Transverse colon (tissue), 4 donors: ENCODE measurements at places on chromosomes 5 and 9. TPM values are rescaled to one million over a fixed set of nuclear protein-coding genes. Genes with fewer than 3 reads are reported as not detected.

The MYO10 gene
- 190 TPM for total RNA-seq

The PIP5K1B gene
- 45.6 TPM for total RNA-seq

The HAPLN1 gene
- total RNA-seq = not detected

DNA sequence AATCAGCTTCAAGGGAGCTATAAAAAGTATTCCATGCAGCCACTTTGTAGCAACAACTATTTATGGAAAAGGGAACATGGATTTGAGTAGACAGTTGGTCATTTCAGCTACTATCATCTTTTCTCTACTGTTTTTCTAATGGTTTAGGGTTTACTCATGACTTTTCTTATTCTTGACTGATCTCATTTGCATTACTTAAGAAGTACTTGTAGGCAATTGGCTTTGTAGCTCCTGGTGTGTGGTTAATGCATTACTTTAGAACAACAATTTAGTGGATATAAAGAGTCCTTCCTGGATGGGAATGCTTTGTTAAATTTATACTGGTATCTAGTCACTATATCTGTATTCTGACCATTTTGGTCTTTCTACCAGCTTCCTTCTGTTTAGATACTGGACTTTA lies 59.8 kb upstream of the NTRK2 start:
- H3K27ac ChIP-seq = no peak overlapping the region
- no peaks in the 10 kb centered on the region for H3K36me3 ChIP-seq
- H3K4me1 ChIP-seq = no peaks in the 10 kb centered on the region
- H3K27me3 ChIP-seq = no peaks in the 10 kb centered on the region

GRCh38 chr5:149375434-149375833 lies 3.7 kb downstream of the IL17B start:
- no peak overlapping the region for H3K4me3 ChIP-seq
- no peak for DNase-seq
- H3K27me3 ChIP-seq = no peaks in the 10 kb centered on the region
- H3K27ac ChIP-seq = no peak overlapping the region
- H3K4me1 ChIP-seq = peaks cover 11% of the 10 kb centered on the region

DNA sequence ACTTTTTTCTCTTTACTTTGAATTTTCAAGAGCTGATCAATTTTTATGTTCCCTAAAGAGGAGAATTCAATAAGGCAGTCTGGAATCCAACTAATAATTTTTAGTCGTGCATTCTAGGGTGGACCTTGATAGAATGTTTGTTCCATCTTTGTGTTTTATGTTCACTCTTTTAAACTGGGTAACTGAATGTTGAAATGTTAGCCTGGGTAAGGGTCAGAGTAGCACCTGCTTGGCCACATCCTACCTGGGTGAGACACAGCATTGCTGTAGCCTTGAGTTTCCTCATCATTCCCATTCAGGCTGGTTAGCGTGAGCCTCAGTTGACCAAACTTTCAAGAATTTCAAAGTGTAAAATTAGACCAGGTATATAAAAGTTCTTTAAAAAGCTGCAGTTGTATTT lies 85.0 kb downstream of the SGCD start:
- no peaks in the 10 kb centered on the region for H3K4me1 ChIP-seq
- H3K27me3 ChIP-seq = no peaks in the 10 kb centered on the region
- H3K27ac ChIP-seq = peak overlapping the region; percentile 72
- DNase-seq = no peak
- no peak overlapping the region for H3K4me3 ChIP-seq

DNA sequence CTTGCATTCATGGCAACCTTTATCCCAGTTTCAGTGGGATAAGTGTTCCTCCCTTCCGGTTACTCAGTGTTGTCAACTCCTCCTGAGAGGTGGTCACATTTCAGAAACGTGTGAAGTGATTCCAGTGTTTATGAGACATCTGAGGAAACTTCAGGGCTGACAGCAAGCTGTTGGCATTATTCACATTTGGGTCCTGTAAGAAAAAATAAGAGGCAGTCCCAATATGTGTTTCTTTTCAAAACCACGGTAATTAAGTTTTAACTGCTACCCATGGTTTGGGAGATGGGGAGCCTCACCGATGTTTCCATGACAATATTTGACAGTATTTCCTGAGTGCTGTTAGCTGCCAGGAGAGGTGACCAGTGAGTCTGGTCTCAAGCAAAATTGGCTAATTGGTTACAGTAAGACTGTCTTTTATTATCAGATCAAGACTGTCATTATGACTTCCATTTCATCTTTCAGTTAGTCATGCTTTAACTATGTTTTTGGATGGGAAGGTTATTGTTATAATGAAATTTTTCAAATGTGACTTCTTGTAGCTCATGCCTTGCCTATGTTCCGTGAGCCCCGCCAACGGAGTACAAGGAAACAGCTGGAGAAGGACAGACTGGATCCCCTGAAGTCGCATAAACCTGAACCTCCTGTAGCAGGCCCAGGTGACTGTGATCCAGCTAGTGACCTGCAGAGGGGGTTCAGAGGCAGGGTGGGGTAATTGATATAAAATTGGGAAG lies 115.3 kb downstream of the GDNF start:
- no peaks in the 10 kb centered on the region for H3K4me1 ChIP-seq
- H3K27ac ChIP-seq = no peak overlapping the region
- DNase-seq = no peak

- peak overlapping the region; percentile 39 for H3K27ac ChIP-seq
- H3K4me3 ChIP-seq = no peak overlapping the region
- no peaks in the 10 kb centered on the region for H3K4me1 ChIP-seq
- peak; percentile 35 for DNase-seq
- H3K27me3 ChIP-seq = no peaks in the 10 kb centered on the region
Measured at GRCh38 chr9:132372177-132373095, 17.6 kb upstream of the SETX start.

DNA sequence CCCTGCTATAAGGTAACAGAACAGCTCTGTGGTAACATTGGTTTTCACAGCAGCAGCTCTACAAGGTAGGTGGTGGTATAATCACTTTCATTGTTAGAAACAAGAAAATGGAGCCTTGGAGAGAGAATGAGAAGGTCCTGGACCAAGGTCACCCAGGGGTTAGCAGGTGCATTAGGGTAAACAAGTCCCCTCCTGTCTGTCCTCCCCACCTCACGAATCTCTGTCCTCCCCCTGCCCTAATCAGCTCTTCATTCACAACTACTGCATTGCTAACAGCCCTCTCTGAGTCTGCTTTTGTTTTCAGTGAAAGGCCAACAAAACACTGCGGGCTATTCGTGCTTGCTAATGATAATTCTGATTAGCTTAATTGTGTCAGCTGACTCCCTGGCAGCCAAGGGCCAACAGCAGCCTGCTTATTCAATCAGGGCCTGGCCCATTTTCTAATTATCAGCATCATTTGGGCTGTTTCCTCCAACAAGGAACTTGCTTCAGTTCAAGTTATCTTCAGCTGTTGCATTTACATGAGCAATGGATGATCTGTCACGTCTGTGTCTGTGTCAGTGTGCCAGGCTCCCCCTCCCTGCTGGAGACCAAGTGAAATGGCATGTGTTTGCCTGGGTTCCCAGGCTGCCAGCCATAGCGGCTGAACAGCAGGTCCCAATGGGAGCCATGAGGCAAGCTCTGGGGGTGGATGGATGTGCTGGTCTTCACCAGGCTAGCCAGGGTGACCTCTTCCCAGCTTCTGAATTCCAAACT lies 56.7 kb upstream of the EQTN start:
- no peaks in the 10 kb centered on the region for H3K36me3 ChIP-seq
- DNase-seq = no peak
- no peak overlapping the region for H3K27ac ChIP-seq
- H3K4me3 ChIP-seq = no peak overlapping the region

- H3K36me3 ChIP-seq = no peaks in the 10 kb centered on the region
- DNase-seq = peak; percentile 60
- H3K27ac ChIP-seq = peak overlapping the region; percentile 71
- peak overlapping the region; percentile 30 for H3K4me3 ChIP-seq
- no peaks in the 10 kb centered on the region for H3K27me3 ChIP-seq
Measured at GRCh38 chr9:272251-273213, 57.9 kb downstream of the DOCK8 start.
